GM12878 (cell line): ENCODE measurements at places on chromosomes 11 and 22.

GRCh38 chr11:8654503-8654902 lies 28.0 kb downstream of the TRIM66 start:
- no peak for DNase-seq

- no peak for DNase-seq
Observed at GRCh38 chr11:113615773-113616172, 90.3 kb downstream of the TMPRSS5 start.

GRCh38 chr11:75719340-75720239 lies 2.0 kb downstream of the MOGAT2 start:
- DNase-seq = no peak

GRCh38 chr11:16844268-16844771 lies 105.9 kb downstream of the C11orf58 start:
- DNase-seq = no peak

DNA sequence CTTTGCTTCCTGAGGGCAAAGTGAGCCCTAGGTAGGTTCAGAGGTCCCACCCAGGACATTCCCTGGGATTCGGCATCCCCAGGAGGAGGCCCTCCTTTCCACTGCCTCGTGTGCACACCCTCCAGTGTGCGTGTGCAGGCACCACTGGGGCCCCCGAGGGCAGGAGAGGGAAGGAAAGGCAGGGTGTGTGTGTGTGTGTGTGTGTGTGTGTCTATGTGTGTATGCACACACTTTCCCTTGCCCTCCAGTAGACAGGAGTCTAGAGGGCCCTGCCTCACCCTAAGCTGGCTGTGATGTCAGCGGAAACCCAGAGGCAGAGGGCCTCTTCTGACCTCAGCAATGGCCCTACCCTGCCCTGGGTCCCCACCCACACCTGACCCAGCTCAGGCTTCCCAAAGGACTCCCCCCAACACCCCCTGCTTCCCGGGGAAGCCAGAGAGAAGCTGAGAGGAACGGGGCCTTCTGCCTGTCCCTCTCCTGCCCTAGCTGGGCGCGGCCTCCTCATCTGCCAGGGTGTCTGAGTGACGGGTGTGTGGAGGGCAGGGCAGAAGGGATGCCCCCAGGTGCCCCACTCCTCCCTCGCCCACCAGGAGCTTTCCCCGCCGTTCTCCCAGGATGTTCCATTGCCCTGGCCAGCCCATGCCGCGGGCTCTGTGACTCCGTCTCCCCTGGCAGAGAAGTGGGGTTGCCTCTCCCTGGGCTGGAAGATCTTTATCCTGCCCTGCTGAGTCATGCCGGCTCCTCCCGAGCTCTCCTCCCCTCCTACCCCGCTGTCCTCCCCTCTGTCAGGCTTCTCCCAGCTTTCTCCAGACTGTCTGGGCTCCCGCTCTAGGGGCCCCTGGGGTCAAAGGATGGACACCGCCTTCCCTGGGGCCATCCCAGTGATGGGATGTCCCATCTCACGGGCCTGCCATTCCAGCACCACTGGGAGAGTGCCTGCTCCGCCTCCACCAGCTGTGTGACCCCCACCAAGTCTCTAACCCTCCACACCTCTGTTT lies 6.0 kb upstream of the CLCF1 start:
- DNase-seq = no peak

DNA sequence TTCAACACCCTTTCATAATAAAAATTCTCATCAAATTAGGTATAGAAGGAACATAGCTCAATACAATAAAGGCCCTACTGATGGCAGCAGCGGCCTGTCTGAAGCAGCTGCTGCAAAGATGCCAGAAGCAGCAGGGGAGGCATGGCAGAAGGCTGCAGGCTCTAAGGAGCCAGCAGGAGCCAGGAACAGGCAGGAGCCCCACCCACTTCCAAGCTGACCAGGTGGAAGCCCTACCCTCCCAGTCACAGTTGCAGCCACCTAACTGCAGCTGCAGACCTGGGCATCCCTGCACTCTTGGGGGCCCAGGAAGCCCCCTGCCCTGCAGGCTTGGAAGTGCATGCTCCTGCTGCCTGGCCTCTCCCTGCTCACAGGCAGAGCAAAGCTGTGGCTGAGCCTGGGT lies 18.2 kb upstream of the OR6A2 start:
- DNase-seq = no peak

GRCh38 chr22:24426851-24427499 lies 424 bp upstream of the ADORA2A start:
- DNase-seq = no peak

DNA sequence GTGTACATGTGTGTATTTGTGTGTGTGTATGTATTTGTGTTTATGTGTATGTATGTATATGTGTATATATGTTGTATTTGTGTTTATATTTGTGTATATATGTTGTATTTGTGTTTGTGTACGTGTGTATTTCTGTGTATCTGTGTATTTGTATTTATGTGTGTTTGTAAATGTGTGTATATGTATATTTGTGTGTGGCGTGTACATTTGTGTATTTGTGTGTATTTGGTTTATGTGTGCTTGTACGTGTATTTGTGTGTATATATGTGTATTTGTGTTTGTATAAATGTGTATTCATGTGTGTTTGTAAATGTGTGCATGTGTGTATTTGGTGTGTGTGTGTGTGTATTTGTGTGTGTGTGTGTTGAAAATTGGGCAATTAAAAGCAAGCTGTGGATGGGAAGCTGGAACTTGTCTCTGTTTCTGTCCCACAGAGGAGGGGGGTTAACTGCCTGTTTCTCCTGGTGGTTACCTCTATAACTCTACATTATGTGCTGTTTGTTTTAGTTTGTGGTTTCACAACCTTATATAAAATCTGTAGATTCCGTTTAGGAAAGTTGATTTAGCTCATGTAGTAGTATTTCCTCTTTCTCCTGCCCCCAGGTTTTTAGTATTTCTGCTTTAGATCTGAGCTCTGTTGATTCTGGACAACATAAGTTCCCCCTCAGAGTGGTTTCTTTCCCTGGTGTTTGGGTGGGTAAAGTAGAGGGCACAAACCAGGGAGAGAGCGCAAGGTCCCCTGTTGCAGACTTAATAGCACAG lies 28.9 kb downstream of the AP2A2 start:
- no peak for DNase-seq

GRCh38 chr11:46119352-46120216 lies 1.7 kb downstream of the PHF21A start:
- DNase-seq = no peak

DNA sequence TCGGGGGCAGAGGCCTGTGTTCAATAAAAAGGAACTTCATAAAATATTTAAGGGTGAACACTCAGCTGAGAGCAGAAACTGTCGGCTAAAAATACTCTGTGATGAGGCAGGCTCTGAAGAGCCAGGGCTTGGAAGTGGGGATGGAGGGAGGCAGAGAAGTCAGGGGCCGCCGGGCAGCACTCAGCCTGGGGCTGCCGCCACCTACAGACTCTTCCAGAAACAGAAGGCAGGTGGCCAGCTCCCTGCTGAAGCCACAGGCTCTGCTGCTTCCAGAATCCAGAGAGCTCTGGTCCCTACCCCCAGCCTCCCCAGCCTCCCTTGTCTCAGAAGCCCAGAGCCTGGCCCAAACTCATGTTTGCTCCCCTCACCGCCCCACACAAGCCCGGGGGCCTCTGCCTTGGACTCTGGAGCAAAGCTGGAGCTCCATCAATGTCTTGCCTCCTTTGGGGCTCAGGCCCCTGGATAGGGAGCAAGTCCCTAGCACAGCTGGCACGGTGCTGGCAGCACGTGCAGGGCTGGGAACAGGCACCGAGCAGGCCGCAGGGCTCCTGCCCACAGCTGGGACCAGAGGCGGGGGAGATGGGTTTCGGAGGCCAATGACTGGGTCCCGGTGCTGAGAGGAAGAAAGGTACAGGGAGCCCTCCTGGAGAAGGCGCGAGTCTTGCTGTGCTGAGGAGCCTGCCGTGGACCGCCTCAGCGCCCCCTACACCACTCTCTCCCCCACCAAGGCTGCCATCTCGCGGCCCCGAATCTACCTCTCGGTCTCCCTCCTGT lies 8.2 kb downstream of the LRFN4 start:
- no peak for DNase-seq

DNA sequence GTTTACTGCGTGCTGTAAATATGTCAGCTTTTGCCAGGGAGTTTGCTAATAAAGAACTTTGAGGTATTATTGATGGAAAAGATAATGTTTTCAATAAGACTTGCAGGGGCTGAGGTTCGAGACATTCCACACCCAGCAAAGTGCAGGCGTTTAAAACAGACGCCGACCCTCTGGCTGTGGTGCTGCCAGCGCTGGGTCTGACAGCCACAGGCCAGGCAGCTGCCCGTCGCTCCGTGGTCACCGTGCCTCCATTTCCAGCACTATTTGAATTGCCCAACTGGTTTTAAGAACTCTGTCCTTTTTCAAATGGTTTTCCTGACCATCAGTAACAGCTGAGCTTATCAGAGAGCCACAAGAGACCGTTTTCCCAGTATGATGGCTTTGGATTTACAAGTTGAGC lies 28.1 kb upstream of the ALX4 start:
- no peak for DNase-seq

GRCh38 chr22:44256085-44256484 lies 56.7 kb downstream of the SHISAL1 start:
- DNase-seq = no peak

GRCh38 chr11:12845739-12846358 lies 163.3 kb upstream of the RASSF10 start:
- no peak for DNase-seq

GRCh38 chr11:116500947-116501602 lies 271.7 kb downstream of the BUD13 start:
- no peak for DNase-seq

DNA sequence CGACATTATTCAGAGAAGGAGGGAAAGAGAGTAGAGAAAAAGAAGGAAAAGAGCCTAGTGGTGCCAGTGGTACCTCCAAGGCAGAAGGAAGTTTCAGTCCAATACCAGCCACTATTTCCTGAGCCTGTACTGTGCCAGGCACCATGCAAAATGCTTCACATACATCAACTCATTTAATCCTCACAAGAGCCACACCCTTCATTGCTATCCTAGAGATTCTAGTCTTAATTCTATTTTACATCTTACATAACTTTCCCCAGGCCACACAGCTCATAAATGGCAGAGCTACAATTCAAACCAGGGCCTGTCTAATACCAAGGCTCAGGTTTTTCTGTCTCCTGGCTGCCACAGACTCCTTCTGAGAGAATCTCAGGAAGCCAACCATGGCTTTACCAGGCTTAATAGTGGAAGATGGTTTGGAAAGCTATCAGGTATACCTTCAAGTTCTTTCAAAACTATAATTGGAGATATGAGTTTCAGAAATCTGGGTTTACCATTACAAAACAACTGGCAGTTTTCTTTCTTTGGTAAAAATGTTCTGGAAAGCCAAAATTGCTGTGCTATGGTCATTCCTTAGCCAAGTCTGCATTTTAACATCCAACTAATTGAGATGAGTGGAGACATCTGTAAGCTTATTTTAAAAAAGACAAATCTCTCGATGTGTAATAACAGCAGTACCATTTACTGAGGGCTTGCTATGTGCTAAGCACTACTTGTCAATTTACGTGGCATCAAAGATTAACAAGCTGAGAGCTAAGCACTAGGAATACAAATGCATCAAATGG lies 225.1 kb upstream of the PITPNB start:
- DNase-seq = no peak

GRCh38 chr11:76670485-76671236 lies at the start of gene LRRC32:
Gene LRRC32 (minus strand): TSS chr11:76670747. CDS start chr11:76665954, 4,793 bp downstream.
- DNase-seq = no peak

GRCh38 chr11:68854273-68854958 lies 12.7 kb upstream of the CPT1A start:
- no peak for DNase-seq

GRCh38 chr22:20002128-20002527 lies 14.5 kb downstream of the ARVCF start:
- DNase-seq = no peak

DNA sequence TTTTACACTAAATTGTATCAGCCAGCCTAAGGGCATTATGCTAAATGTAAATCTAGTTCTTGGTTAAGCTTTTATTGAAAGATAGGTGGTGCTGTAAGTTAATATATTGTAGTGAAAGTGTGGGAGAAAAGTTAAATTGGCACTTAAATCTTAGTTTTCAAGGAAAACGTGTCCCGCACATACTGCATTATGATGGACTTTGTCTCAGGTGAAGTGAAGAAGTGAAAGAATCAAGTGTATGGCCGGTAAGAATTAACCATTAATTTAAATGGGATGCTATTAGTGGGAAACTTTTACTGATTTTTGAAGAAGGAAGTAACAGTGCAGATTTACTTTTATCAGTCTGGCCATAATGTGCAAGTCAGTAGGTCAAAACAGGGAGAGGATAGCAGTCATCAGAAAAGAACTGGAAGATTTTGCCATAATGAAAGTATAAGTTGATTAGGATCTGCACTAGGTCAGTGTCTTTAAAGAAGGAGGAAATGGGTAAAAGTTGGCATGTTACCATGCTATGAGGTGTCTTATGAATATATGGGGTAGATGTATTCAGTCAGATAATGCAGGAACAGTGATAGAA lies 81.6 kb downstream of the PDHX start:
- DNase-seq = no peak

- DNase-seq = peak; percentile 11
Observed at GRCh38 chr22:50627642-50628542, at the start of gene ARSA. Gene ARSA (minus strand): TSS chr22:50628152. CDS start chr22:50627779, 373 bp downstream.

- no peak for DNase-seq
Observed at GRCh38 chr11:67615728-67616430, 9.1 kb downstream of the NDUFV1 start.

DNA sequence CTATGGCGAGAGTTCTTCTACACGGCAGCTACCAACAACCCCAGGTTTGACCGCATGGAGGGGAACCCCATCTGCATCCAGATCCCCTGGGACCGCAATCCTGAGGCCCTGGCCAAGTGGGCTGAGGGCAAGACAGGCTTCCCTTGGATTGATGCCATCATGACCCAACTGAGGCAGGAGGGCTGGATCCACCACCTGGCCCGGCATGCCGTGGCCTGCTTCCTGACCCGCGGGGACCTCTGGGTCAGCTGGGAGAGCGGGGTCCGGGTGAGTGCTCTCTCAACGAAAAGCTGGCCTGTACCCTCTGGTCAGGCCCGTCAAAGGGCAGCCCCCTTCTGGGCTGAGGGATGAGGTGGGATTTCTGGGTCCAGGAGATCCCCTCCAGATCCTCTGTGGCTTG lies 15.9 kb upstream of the MAPK8IP1 start:
- no peak for DNase-seq

GRCh38 chr11:27698872-27699241 lies 1.4 kb downstream of the BDNF start:
- peak; percentile 23 for DNase-seq

DNA sequence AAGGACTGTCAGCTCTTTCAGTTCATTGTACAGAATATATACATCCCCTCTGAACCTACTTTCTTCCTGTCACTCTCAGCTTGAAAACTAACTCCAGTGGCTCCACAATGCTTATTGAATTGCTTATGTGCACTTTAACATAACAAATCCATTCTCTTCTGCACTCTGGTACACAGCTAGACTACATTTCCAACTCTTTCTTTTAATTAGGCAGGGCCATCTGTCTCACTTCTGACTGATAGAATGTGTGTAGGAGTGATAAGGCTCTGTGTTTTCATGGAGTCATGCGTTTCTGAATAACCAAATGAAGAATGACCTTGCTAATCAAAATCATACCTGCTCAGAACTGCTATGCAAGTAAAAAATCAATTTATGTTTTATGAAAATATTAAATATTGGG lies 278.5 kb upstream of the CCDC179 start:
- no peak for DNase-seq

GRCh38 chr11:61551634-61552033 lies 29.2 kb downstream of the SYT7 start:
- DNase-seq = no peak
